Aorta (tissue), 5 donors: ENCODE measurements at places on chromosomes 16 and 17.
A peak's percentile ranks its signal among the peaks of the same experiment; 100 is the strongest.

- no peak for DNase-seq
Observed at GRCh38 chr17:7915179-7915610, 894 bp downstream of the RNF227 start.

- no peak for DNase-seq
Observed at GRCh38 chr16:84735849-84736586, 36.2 kb downstream of the USP10 start.

- peak; percentile 95 for DNase-seq
Observed at GRCh38 chr17:34252444-34253138, 2.5 kb upstream of the CCL2 start.

- DNase-seq = peak; percentile 87
Observed at GRCh38 chr16:88857728-88858339, 907 bp downstream of the TRAPPC2L start.

DNA sequence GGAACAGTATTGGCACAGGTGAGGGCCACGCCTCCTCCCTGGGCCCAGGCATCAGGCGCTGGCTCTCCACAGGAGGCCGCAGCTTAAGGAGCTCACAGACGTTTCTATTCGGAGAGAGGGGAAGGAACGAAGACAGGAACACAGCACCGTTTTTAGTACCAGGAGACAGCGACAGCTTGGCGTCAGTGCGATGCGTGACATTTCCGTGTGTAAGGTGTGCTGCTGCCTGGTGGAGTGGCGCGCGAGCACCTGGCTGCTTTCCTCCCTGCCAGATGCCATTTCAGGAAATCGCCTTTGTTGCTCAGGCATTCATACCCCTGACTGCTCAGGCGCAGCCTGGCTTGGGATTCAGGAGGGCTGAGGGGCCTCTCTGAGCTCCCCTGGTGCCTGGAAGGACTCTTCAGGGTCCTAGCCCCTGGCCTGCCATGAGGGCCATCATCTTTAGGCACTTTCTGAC, 367.5 kb downstream of the CPPED1 start:
- no peak for DNase-seq

- no peak for DNase-seq
Observed at GRCh38 chr16:72972878-72973571, 74.9 kb downstream of the ZFHX3 start.

GRCh38 chr16:48829336-48830310, 219.6 kb upstream of the N4BP1 start:
- DNase-seq = no peak

GRCh38 chr16:18932243-18932987, 6.2 kb upstream of the SMG1 start:
- peak; percentile 70 for DNase-seq

GRCh38 chr16:66923247-66923731, 2.0 kb downstream of the RRAD start:
- peak; percentile 79 for DNase-seq

- no peak for DNase-seq
Observed at GRCh38 chr17:68325961-68326360, 34.7 kb downstream of the ARSG start.

DNA sequence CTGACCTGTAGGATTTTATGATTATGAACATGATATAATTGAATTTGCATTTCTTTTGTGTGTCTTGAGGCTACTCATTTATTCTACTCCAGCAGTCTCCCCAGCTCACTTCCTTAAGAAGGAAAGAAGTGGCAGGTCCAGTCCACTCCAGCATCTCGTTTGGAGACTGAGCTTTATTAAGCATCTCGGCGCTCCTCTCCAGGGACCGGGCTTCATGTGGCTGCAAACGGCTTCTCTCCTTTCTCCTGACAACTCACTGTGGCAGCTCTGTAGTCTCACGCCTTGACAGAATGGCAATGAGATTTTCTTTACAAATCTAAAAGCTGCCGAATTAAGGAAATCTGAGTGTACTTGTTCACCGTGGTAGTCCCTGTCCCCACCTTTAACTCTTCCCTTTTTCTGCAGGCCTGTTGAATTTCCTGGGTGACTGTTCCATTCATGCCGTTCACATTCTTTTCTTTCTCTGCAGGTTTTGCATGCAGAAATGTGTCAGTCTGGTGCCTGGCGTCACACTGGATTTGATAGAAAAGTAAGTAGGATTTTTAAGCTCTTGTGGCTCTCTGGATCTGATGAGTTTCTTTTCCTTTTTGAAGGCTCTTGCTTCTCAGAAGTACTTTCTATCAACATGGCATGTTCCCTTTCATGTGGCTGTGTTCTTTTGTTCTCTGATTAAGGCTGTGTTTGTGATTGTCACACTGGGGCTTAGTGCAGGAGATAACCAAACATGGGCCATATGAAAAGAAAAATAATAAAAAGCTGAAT, 200.5 kb upstream of the CHMP6 start:
- no peak for DNase-seq

DNA sequence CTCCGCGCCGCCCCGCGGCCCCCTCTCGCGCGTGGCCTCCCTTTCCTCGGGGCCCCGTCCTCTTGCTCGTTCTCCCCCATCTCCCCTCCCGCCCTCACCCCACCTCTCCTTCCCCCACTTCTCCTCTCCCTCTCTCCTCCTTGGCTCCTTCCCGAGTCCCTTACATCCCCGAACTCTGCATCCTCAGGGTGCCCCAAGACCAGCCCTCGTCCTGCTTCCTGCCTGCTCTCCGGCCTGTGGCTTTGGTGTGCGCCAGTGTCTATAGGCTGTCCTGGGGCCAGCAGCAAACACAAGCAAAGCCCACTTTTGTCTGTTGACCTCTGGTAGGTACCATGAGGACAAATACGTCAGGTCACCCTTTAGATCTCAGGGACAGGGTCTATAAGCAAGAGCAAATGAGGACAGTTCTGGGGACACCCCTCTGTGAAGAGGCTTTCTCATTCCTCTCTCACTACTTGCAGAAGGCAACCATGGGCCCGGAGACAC, 284 bp upstream of the COPZ2 start:
- no peak for DNase-seq

- DNase-seq = no peak
Observed at GRCh38 chr17:10229181-10229580, 30.8 kb upstream of the GAS7 start.

DNA sequence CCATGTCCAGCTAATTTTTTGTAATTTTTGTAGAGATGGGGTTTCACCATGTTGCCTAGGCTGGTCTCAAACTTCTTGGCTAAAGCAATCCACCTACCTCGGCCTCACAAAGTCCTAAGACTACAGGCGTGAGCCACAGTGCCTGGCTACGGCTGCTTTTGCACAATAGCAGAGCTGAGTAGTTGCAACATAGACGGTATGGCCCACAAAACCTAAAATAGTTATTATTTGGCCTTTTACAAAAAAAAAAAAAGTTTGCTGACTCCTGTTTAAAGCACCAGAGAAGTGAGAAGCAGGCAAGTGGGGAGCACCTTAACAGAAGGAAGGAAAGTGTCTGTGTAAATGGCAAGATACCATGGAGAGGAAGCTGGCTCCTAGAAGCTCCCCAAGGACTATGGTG, 5.3 kb upstream of the HSF5 start:
- DNase-seq = no peak

DNA sequence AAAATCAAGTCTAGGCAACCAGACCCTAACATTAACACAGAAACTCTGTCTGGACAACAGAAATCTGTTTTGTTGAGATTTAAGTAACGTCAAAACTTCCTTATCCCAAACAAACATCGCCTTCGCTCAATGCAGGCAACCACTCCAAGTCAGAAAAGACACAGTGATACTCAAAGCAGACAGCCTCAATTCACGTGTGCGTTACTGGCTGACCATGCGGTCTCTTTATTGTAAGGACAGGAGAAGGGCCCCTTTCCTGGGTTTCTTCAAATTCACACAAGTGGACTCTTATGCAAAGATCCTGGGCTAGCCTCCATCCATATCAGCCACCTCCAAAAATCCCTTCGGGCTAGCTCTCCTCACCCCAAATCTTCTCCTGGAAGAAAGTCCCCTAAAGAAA, 467.7 kb downstream of the SOX9 start:
- DNase-seq = no peak

DNA sequence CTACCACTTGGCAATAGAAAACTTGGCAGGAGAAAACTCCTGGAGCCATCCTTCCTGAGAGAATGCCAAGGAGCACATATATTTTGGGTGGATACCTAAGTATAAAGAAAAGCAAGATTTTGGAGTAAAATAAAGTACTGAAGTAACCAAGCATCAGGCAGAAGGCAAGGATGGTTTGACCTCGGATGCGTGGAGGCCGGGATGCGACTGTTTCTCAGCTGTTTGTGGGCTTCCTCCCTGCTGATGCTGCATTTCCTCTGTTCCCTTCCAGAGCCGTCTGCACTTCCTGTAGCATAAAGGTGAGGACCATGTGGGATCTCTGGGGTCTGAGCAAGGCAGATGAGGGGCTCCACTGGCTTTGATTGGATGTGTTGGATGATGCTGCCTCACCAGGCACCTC, 5.5 kb upstream of the TCF25 start:
- no peak for DNase-seq

GRCh38 chr16:22188595-22189442, 17.3 kb upstream of the EEF2K start:
- peak; percentile 80 for DNase-seq

DNA sequence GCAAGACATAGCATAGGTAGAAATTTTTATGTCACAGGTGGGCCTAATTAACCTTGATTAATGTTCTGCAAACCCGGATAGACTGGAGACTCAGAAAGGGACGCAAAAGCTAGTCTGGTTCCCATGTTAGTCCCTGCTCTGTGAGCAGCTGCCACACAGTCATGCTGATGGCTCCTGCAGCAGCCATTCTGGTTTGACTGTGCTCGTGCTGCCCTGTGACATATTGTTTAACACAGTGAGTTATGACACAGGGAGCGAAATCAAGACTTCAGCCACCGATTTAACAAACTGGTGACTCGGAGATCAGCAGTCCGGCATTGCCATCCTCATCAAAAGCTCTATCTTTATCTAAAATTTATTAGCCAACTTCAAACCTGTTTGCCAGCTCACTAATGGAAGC, 169.8 kb downstream of the WWOX start:
- no peak for DNase-seq

DNA sequence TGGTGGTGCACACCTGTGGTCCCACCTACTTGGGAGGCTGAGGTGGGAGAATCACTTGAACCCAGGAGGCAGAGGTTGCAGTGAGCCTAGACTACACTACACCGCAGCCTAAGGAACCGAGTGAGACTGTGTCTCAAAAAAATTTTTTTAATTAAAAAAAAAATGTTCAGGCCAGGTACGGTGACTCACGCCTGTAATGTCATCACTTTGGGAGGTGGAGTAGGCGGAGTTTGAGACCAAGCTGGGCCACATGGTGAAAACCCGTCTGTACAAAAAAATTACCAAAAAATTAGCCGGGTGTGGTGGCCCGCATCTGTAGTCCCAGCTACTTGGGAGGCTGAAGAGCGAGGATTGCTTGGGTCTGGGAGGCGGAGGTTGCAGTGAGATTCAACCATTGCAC, 3.6 kb upstream of the FAM222B start:
- peak; percentile 14 for DNase-seq

DNA sequence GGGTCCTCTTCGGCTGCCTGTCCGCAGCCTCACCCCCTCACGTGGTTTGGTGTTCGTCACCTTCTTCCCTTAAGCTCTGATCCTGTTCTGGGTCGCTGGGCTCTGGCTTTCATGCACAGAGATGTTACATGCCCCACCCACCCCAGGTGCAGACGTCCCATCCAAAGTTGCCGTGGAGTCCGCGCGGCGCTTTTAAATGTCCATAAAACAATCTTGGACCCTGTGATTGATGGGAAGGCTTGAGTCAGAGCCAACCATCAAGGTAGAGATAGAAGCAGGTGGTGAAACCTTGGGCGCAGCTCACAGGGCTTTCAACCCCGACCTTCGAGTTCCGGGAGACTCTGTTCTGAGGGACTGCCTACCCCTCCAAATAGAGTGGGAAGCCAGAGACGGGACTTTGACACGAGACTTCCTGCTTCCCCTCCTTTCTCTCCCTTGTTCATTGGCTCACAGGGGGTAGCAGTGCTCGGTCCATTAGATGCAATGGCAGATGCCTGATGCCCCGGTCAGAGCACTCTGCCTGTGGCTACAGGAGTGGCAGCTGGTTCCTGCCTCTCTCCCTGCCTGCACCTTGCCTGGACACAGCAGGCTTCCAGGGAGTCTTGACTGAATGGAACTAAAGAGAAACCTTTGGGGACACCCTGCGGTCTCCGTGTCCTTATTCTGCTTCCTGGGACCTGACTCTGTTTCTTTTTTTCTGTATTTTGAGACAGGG, 4.0 kb downstream of the ENGASE start:
- peak; percentile 52 for DNase-seq

DNA sequence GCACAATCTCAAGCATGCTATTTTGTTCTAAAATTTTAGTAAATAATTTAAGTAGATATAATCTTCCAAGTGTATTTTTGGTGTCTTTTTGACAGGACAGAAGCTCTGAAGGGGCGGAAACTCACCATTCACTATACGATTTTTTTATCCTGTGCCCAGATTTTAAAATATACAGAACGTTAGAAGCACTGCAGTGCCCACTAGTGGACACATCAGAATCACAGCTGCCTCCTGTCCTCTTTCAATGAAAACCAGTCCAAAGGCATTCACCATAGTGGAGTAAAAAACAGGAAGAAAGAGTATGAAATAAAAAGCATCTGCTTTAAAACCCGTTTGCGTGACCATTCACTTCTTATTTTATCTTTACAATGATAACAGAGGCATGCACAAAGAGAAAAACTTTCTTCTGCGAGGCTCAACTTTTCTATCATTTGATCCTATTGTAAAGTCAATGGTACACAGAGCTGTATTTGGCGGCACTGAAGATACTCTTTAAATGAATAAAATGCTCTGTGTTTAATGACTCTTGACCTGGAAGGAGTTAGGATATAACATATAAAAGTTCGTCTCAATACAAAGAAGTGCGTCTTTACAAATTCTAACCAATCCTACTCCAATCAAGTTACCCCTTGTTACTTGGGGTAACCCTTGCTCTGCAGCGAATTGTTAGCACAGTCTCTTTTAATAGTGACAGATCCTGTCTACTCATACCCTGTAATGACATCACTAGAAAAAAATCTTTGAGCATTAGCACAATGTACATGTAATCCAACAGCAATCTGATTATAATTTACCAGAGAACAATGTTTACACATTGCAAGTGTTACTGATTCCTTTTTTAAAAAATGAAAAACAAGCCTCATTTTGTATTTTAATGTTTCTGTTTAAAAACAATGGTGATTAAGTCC, 339.8 kb upstream of the PSMD7 start:
- peak; percentile 61 for DNase-seq
